ENCODE measurements at places on chromosomes 16 and 17.

GRCh38 chr16:69600202-69600601 lies 34.4 kb downstream of the NFAT5 start:
- no peak for DNase-seq

DNA sequence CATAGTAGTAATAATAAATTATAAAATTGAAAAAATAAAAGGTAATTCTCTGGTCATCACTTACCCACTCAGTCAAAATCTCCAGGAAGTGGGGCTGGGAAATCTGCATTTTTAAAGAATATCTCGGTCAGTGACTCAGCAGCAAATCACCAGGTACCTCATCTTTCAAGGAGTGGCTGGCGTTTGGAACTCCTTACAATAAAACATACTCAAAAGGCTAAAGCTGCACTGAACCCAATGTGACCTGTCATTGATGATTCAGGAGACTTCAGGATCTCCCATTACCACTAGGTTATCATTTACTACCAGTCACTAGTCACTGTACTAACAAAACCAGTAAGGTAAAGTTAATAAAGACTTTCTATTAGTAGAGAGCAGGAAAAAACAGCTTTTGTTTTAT lies 21.5 kb upstream of the RFFL start:
- peak; percentile 31 for DNase-seq

GRCh38 chr17:72643575-72644216 lies 448.8 kb downstream of the SLC39A11 start:
- DNase-seq, result no peak

- no peak for DNase-seq
Measured at GRCh38 chr16:29775742-29776408, 2.2 kb upstream of the ZG16 start.

DNA sequence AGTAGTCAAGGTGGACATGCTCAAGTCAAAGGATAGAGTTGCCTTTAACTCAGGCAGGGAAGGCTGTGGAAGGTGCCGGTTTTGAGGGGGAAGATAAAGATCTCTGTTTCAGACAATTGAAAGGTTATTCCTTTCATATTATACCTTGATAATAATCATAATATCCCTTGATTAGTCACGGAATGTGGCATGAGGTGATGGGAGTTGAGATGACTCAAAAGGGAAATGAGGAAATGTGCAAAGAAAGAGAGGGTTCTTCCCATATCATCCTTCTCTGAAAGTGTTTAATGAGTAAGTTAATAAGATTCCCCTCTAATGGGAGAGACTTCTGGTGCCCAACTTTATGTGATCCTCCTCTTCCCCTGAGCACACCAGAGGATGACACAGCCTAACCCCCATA lies 43.1 kb upstream of the HS3ST2 start:
- DNase-seq, result no peak

DNA sequence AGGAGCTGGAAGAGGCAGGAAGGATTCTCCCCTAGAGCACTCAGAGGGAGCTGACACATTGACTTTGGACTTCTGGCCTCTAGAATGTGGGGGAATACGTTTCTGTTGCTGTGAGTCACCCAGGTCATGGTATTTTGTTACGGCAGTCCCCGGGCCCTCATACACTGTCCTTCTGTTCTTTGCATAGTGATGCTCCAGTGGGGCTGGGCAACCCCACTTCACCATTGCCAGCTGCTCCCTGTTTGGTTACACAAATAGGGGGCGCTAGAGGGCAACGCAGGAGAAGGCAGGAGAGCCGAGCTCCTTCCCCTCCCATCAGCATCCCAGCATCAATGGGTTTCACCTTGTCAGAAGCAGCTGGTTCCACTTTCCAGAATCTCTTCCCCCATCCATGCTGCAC lies 257.7 kb upstream of the FOXF1 start:
- no peak for DNase-seq

DNA sequence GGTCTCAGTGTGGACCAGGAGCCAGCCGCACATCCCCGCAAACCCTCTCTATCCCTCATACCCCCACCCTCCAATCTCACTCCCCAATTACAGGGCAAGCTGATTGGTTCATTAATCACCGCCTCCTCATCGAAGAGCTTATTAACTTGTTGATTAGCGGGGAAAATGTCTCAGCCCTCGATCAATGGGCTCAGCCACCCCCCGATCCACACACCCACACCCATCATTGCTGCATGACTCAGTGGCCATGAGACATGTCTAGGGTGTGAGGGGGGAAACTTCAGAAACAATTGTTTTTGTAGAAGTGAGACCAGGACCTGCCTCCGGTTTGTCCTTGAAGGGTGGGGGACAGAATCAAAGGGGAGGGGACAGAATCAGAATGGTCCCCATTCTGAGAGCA lies 2.5 kb upstream of the PYY start:
- no peak for DNase-seq

DNA sequence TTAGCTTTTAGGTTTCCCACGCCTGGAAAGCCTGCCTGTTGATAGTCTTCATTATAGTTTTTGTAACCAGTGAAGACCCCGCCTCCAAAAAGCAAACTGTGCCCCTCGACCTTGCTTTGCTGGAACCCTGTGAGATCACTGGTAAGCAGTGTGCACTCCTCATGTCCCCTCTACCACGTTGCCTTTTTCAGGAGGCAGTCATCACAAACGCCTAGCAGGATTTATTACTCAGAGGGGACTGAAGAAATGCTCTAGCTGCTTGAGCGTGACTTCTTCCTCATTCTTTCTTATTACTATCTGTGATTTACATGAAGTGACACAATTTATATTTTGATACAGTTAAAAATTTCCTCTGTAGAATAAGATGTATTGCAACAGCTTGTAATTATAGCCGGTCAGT lies 6.5 kb upstream of the KRTAP3-1 start:
- DNase-seq, result no peak
